ENCODE measurements at places on chromosomes 6 and 20.

GRCh38 chr6:13454286-13455221 is 32.8 kb downstream of the GFOD1 start:
- DNase-seq: no peak

- DNase-seq: no peak
Observed at GRCh38 chr6:153645326-153645725, 393.7 kb upstream of the OPRM1 start.

GRCh38 chr6:169073311-169073710 is 180.3 kb downstream of the THBS2 start:
- DNase-seq: no peak

DNA sequence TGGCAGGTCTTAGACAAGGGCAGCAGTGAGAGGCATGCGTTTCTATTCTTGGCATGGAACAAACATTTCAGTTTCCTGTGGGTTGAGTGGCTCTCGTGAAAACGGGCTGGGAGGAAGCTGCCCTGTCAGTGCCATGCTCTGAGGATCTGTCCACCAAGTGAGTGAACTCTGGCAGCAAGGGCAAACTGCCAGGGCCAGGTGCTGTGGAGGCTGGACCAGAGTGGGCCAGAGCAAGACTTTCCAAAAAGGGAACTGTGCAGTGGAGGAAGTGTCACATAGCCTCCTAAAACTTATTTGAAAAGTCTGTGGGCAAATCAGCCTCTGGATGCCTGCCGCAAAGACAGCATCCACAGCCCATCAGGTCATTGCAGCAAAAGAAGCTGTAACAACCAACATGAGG is 44.2 kb upstream of the TAB2 start:
- DNase-seq: no peak

GRCh38 chr20:4027590-4028265 is 12.4 kb upstream of the RNF24 start:
- no peak for DNase-seq

GRCh38 chr6:74805916-74806696 is 399.7 kb downstream of the COL12A1 start:
- no peak for DNase-seq

DNA sequence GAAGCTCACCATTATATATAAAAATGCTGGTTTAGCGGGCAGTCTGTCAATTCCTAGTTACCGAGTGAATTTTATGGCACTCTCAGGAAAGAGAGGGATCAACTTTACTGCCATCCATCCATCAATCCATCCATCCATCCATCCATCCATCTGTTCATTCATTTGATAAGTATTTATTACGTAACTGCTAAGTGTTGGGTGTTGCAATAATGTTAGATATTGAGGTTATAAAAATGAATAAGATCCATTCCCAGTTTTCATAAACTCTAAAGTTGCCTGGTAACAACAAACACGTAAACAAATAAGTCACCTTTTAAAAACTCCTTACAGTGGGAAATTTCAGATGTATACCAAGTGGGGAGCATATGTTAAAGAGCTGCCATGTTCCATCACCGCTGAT is 36.8 kb downstream of the SASH1 start:
- no peak for DNase-seq

Measured in NCI-H345 (cell line).